Activated CD4-positive, alpha-beta T cell treated with anti-CD3 and anti-CD28 coated beads, Interleukin-2, amount 50 U/mL, for 16 hours (primary cell): ENCODE measurements at places on chromosomes 5 and 9.

- DNase-seq = no peak
Observed at GRCh38 chr9:84670138-84671041, 861 bp downstream of the NTRK2 start.

- peak; percentile 26 for DNase-seq
Observed at GRCh38 chr5:140345919-140346347, 470 bp downstream of the HBEGF start.

DNA sequence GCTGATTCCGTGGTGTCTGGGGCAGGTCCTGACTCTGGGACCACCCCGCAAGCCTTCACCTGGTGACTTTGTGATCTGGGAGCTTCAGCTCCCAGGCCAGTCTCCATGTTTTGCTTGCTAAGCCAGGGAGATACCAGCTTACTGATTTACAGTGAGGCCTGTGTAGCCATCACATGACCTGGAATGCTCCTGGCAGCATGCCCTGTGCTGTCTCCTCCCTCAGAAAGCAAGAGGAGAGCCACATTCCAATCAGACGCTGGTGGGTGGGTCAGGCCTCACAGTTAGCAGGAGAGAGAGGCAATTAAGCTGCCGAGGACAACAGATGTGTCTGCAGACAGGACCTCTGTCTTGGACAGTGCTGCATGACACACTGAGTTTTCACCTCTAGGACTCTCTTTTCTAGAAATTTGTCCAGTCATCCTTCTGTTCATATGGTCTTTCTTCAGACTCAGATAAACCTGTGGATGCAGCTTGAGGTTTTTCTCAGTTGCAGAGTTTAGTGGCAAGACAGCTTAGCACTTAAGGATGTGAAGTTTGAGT, 24.4 kb upstream of the GRPEL2 start:
- peak; percentile 12 for DNase-seq

DNA sequence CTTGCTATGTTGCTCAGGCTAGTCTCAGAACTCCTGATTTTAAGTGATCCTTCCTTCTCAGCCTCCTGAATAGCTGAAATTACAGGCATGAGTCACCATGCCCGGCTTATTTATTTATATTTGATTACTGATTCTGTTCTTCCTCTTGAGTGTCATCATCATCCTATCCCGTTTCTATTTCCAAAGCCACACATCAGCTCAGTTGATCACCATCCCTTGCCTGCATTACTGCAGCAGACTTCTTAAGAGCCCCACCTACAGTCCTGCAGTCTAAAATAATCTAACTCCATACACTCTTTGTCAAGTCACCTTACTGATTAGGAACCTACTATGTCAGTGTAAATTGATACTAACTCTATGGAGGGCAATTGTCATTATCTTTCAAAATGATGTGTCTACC, 138.9 kb upstream of the RAI14 start:
- DNase-seq = peak; percentile 33

GRCh38 chr5:66442951-66443445, 153.2 kb upstream of the MAST4 start:
- DNase-seq = no peak
